ENCODE measurements at places on chromosomes 3 and 15. TPM values are rescaled to one million over a fixed set of nuclear protein-coding genes. Genes with fewer than 3 reads are reported as not detected.
A peak's percentile ranks its signal among the peaks of the same experiment; 100 is the strongest.

GRCh38 chr15:85539491-85539890 lies 159.1 kb downstream of the AKAP13 start:
- DNase-seq: no peak

- DNase-seq: no peak
These were observed 38.0 kb upstream of the CBLB start for GRCh38 chr3:105906836-105907235.

GRCh38 chr15:85462029-85462428 lies 81.6 kb downstream of the AKAP13 start:
- DNase-seq: no peak

DNA sequence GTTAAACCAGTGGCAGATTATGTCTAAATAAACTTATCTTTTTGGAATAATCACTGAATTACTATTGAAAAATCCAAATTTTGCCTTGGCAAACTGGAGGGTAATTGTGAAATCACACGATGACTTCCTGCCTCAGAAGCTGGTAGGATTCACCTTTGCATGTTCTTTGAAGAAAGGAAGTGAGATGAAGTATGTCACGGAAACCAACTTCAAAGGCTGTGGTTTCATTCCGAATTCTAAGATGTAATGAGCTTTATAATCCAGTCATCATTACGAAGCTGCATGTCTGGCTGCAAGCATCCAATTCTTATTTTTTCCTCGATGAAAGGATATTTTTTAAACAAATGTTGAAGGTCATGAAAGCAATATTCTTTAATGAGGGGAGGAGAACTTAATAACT lies 15.0 kb upstream of the ZBED2 start:
- DNase-seq: no peak

DNA sequence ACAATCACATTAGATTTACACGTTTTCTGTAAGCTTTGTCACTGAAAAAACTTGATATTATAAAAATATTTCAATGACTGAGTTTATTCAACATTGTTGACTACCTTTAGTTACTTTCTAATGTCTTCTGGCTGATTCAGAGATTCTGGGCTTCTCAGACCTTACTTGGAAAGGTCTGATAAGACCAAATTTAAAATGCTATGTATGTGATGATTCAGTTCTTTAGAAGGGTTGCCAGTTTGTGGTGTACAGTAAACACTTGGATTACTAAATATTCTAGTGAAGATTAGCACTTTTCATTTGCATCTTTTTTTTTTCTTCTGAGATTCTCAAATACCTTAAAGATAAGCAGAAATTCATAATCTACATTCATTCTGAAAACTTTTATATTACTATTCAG lies 49.8 kb downstream of the SGO1 start:
- no peak for DNase-seq

GRCh38 chr3:148742118-148742517 lies 44.4 kb downstream of the AGTR1 start:
- no peak for DNase-seq

GRCh38 chr3:196193133-196193735 lies 18.0 kb downstream of the ZDHHC19 start:
- DNase-seq: no peak

DNA sequence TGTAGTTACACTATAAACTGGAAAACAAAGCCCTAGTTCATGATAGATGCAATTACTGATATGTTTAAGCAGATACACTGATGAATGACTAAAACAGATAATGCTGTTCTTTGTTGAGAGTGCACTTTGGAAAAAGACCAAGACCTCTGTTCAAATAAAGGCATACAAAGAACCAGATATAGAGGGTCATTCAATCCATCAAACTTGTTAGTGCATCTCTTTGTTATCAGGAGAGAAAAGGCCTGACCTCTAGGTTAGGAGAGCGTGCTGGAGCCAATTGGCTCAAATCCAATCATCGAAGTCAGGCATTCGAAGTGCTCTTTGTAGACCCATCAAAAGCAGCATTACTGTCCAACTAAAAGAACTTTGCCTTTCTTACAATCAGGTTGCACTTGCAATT lies 124.2 kb downstream of the TFG start:
- no peak for DNase-seq

GRCh38 chr3:173513123-173513522 lies 115.6 kb downstream of the NLGN1 start:
- DNase-seq: no peak

- DNase-seq: no peak
These were observed 39.3 kb downstream of the CGNL1 start for GRCh38 chr15:57415602-57416001.

DNA sequence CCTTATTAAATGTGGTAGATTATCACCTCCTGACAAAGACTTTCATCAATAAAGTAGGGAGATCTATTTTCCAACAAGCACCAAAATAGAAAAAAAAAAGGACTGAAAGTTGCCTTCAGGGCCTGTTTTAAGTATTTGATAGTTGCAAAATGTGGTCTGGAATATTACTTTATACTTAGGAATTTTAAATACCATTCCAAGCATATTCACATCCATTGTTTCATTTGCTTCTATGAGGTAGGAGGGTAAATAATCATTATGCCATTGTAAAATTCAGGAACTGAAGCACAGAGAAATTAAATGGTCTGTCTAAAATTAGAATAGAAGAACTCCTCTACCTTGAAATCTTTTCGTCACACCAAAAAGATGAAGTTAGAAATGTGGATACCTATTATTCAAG lies 110.0 kb downstream of the TMCC1 start:
- DNase-seq: no peak

- DNase-seq: peak; percentile 93
These were observed 224.1 kb upstream of the TPRG1 start for GRCh38 chr3:188947401-188948280.

- peak; percentile 53 for DNase-seq
These were observed 111.0 kb downstream of the LRRK1 start for GRCh38 chr15:101029971-101030661.

GRCh38 chr3:42544492-42545283 lies 37.1 kb downstream of the SEC22C start:
- DNase-seq: peak; percentile 71

DNA sequence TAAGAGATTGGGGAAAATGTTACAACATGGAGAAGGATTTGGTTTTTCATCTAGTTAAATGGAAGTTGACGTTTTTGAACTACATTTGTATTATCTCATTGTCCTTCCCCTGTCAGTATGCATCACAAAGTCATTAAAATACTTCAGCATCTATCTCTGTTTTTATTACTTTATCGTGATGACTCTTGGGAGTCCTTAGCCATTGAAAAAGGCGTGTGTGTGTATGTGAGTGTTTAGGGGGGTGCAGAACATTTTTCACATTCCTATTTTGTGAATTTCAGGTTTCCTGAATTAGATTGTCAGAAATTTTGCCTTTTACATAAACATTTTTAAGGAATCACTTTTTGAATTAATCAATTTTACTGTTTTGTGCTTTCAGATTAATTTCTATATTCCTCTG lies 360.6 kb upstream of the SGO1 start:
- DNase-seq: no peak

GRCh38 chr3:51941463-51941797 lies 274 bp downstream of the RRP9 start:
- no peak for DNase-seq

DNA sequence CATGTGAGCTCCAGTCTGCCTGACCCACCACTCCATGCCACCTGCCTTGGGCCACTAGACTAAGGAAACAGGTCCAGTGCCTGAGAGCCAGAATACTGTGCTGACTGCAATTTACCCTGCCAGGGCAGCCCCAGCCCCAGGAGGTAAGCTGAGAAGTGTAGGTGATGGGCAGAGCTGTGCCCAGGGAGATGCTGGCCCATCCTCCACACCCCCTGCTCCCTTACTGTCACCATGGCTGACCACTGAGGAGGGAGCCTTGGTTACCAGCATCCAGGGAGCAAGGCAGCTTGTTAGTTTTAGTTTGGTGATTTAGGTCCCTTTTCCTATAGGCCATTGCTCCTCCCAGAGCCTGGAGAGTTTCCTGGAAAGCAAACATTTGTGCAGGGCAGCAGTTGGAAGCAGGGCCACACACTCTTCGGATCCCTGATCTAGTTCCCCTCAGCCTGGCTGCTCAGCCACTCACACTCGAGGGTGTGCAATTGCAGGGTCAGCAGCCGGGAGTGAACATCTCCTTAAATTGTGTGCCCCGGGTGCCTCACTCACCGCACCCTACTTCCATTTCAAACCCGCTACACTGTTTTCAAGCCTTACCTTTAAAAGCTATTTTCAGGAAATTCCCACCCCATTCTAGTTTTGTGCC lies 2.0 kb downstream of the GALNT15 start:
- DNase-seq: no peak

Gene ATP13A5
- total RNA-seq: not detected

Gene MST1R
- total RNA-seq: 1.2 TPM

Gene GABRG3
- total RNA-seq: 0.35 TPM

Gene ZNF609
- 15.3 TPM for total RNA-seq

Gene KBTBD13
- 3.3 TPM for total RNA-seq

Data from cardiac septum (tissue), 1 donor.